ENCODE measurements at places on chromosomes 1 and 21.

GRCh38 chr1:179127163-179127895 lies 45.5 kb downstream of the TOR3A start:
- DNase-seq, result no peak

GRCh38 chr1:102891868-102892625 lies 216.3 kb downstream of the COL11A1 start:
- DNase-seq, result no peak

DNA sequence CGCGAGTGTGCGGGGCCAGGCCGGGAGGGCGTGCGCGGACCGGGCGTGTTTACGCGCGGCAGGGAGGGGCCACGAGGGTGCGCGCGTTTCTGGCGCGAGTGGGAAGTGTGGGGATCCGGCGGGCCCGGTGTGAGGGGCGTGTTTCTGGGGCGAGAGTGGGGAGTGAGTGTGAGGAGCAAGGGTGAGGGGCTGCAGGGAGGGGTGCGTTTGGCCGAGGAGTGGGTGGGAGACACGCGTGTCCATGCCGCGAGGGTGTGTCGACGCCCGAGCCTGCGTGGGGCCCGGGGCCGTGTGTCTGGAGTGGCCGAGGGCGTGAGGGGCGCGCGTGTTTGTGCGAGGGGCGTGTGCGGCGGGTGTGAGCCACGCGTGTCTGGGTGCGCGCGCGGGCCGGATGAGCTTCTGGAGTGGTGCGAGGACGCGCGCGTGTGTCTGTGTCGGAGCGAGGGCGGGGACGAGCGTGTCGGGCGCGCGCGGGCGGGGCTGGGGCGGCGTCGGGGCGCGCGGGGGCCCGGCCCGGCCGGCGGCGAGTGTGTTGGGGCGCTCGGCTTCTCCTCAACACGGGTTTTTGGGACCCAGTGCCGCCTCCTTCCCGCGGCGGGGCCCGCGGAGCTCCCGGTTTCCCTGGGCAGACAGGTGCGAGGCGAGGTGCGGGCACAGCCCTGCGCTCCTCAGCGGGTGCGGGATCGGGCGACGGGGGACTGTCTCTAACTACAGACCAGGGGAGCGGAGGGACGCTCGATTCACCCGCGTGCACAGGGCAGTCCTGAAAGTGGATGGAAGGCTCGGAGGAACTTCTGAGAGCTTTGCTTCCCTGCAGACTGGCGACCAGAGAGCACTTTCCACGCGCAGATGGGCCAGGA lies 65.8 kb upstream of the VAMP3 start:
- DNase-seq, result no peak

DNA sequence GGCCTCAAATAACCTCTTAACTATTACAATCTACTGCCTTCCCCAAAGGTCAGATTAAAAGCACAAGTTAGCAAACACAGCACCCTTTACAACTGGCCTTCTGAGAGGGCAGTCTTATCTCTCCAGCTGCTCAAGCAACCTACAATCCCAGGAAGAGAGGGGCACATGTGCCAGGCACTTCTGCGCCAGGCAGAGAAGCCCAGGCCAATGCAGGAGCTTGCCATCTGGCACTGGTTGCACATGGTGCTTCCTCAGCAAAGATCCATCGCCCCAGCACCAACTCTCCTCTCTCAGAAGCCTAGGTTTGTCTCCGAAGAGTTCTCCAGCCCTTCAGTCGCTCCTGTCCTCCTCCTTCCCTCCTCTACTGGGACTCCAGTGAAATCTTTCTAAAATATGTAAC lies 2.5 kb downstream of the STK40 start:
- DNase-seq, result no peak

DNA sequence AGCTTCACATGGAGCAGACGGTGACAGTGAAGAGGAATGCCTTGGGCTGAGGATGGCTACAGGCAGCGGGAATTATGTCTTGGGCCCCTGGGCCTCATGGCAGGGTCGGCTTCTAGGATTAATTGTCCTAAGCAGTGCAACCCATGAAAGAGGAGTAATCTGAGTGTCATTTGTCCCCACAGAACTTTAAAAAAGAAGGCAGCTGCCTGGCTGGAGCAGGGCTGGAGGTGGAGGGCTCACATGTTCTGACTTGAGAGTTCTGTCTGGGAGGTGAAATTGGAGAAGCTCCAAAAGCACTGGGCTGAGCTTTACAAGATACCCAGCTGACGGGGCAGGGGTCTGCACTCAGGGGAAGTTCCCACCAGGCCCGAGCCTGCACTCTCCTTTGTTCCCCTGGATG lies 22.6 kb downstream of the CACNA1S start:
- DNase-seq, result no peak

- no peak for DNase-seq
Observed at GRCh38 chr1:48591181-48591580, 119.2 kb upstream of the SPATA6 start.

- no peak for DNase-seq
Observed at GRCh38 chr1:221727146-221728036, 14.5 kb downstream of the DUSP10 start.

DNA sequence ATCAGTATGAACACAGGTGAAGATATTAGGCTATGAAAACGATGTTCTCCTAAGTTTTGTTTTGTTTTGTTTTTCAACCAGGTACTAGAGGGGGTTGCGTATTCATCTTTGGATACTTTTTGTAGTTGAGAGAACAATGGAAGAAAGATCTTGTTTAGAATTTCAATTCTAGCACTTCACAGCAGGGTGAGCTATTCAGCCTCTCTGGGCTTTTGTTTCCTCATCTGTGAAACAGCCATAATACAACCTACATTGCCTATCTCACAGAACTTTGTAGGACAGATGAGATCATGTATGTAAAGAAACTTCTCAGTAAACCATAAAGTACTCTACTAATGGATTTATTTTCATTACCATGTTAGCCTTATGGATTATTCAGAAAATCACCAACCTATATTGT lies 199.5 kb downstream of the GPATCH2 start:
- DNase-seq, result no peak

DNA sequence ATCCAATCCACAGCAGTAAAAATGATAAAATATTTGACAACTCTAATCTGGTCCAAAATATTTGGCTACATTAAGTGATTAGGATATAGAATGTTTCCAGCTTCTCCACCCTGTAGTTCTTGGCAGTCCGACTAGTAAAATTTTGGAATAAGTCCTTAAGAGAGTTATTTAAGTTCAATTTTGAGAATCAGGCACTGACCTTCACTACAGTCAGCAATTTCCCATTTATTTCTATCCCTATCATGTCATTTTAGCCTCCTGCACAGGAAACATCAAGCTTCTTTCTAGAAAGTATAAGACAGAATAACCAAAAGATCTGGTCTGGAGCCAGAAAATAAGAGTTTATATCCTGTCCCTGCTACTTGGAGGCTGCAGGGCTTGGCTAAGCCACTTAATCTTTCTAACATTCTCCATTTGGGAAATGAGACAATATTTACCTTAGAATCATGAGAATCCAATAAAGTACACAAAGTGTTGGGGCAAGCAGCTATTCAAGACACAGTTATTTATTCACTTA lies 162.2 kb downstream of the DPYD start:
- no peak for DNase-seq

- DNase-seq, result no peak
Observed at GRCh38 chr1:239418681-239419080, 32.3 kb downstream of the CHRM3 start.

GRCh38 chr1:19698181-19698580 lies 33.5 kb downstream of the HTR6 start:
- DNase-seq, result no peak

- DNase-seq, result no peak
Observed at GRCh38 chr1:203124546-203125317, 2.8 kb upstream of the ADORA1 start.

DNA sequence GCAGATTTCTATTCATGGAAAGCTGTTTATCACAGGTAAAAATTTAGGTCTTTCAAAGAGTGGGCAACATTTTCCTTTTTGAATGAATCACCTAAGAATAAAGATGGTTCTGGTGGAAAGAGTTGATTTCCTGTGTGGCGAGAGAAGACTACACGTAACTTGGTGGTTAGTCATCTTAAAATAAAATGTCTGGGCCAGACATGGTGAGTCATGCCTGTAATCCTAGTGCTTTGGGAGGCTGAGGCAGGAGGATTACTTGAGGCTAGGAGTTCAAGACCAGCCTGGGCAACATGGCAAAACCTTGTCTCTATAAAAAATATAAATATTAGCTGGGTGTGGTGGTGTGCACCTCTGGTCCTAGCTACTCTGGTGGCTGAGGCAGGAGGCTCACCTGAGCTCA lies 65.7 kb downstream of the DISP1 start:
- DNase-seq, result no peak

DNA sequence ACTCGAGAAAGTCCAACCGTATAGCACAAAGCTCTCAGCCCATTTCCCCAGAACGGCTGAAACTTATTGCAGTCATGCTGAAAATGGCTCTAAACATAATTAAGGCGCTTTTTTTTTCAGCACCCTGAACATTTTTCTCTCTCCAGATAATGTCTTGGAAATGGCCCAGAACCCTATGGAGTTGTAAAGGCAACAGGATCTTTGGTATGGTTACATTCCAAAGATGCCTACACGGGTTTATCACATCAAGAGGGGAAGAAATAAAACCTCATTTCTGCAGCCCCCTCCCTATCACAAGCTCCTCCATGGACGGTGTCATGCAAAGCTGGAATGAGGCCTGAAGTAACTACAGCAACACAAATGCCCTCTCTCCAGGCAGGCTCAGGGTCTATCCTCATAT lies 126.4 kb upstream of the GALNT2 start:
- DNase-seq, result no peak

GRCh38 chr1:7879228-7879627 lies 26.4 kb upstream of the UTS2 start:
- no peak for DNase-seq

DNA sequence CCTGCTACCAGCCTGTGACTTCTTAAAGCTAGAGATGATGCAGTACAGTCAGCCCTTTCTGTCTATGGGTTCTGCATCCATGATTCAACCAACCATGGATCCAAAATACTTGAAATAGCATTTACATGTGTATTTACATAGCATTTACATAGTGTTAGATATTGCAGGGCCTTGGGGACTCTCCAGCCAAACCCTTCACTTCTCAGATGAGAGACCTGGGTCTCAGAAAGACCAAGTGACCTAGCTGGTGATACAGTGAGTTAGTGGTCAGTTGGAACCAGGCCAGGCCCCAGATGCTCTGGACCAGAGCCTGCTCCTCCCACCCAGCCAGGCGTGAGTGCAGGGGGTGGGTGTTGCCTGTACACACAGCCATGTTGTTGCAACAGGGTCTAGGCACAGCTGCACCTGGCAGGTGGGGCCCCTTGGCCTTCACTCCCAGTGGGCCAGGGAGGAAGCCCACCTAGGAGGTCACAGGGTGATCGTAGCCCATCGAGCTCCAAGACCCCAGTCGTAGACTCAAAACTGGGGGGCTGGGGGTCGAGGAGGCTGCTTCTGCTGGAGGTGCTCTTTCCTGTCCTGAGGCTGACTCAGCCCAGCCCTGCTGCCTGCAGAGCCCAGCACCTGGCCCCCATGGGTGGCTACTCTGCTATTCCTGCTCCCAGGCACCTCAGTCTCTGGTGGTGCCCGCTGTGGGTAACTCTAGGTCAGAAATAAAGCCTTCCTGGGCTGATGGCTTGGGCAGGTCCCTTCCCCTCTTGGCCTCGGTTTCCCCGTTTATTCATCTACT lies 7.7 kb downstream of the TMEM61 start:
- no peak for DNase-seq

DNA sequence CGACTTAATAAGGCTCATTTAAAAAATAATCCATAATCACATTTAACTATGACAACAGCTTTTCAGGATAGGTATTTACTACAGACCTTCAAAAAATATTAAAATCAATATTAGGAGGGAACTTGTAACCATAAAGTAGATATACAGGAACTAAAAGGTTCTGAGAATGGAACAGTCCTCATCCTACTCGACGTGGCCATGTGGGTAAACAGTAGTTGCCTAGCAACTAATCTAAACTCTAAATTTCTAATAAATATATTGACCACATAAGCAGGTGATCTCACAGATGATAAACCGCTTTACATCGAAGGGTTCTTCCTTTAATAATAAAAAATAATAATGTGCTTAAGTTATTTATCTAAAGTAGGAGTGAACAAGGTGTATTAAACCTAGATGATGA lies 7.9 kb downstream of the AKT3 start:
- no peak for DNase-seq

DNA sequence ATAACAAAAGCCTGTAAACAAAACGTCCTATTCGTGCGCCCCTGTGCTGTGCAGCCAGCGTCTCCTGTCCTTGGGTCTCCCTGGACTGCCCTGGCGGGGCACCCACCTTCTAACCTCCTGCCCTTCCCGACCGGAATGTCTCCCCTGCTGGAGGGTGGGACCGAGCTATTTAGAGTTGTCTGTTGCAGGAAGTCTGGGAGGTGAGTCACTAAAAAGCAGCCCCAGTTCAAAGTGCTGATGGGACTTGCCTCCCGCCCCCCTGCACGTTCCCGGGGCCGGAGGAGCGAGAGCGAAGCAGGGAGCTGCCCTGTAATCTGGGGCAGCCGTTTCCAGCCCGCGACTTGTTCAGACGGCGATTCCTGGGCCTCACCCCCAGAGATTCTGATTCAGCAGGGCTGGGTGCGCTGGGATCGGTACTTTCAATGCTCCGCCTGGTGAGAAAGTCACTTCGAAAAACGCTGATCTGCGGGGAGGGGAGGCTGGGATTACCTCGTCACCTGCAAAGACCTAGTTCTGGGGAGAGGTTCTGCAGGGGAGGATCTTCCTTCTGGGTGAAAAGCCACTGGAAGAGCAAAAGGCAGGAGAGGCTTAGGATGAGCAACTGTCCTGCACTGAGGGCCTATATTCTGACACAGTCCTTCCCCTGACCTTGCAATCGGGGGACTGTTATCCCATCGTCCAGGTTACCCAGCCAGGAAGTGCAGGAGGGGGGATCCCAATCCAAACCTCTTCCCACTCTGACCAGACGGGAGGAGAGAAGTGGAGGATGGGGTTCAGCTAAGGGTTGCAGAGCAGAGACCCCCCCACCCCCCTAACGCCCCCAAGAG lies 1.2 kb upstream of the DHRS3 start:
- DNase-seq, result no peak

GRCh38 chr1:209882286-209882685 lies 54.5 kb downstream of the UTP25 start:
- DNase-seq, result no peak
